ENCODE measurements at places on chromosomes 6 and 20.

- DNase-seq, result no peak
These were observed 267.9 kb downstream of the ADGRG6 start for GRCh38 chr6:142569676-142570075.

GRCh38 chr6:17397764-17398194 is 4.4 kb downstream of the CAP2 start:
- DNase-seq, result no peak

DNA sequence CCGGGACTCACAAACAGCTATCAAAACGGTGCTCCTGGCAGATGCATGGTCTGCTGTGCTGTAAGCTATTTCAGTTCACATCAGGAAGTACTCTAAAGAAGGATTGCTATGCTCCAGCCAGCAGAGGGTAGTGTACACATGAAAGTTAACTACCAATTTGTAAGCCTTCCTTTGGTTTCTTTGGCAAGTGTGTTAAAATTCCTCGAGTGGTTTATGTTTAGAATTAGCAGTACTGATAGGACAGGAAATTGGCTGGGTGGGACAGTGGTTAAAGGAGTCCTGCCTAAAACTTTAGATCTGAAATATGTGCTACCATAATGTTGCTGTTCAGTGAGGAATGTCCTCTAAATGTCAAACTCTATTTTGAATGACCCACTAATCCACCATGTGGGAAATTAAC is 47.4 kb downstream of the TRMT11 start:
- no peak for DNase-seq

DNA sequence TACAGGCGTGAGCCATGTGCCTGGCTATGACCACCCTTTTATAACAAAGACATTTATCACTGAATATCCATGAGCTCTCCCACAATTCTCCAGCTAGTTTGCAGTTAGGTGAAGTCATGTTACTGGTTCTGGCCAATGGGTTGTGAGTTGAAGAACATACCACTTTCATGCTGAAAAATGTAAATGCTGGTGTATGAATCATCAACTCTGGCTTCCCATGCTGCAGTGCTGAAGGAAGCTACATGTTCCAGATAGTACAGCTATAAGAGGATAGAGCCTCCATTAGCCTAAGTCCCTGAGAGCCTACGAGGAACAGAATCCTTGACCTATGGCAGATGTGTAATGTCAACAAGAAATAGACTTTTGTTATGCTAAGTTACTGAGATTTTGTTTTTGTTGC is 180.4 kb downstream of the BTBD9 start:
- no peak for DNase-seq

DNA sequence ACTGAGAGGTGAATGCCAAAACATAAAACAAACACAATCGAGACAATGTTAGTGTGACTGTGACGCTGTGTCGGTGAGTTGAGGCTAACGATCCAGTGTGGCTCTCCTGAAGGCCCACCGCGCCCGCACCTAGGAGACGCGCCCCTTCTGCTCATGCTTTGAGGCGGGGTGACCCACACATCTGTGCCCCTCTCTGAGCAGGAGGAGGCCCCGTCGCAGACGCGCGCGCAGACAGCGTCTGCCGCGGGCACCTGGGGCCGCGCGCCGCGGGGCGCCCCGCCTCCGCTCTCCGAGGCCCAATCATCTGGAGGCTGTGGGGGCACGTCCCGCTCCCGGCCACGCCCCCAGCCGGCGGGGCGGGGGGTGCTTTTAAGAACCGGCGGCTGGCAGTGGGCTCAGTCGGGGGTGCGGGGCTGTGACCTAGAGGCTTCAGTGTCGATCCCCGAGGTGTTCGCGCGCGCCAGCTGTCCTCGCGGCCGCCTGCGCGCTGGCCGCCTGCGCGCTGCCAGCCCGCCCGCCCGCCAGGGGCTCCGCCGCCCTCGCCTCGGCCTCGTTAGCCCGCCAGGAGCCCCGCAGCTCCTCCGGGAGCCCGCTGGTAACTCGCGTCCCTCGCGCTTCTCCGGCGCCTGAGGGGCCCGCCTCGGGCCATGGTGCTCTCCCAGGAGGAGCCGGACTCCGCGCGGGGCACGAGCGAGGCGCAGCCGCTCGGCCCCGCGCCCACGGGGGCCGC is at the start of gene SLC16A10:
Gene SLC16A10, plus strand, starts transcription at position 398 of the 730 bp plus-strand sequence. Its CDS starts 250 bp downstream, at position 648.
- peak; percentile 34 for DNase-seq

- DNase-seq, result no peak
These were observed 20.2 kb downstream of the PIM1 start for GRCh38 chr6:37190159-37190535.

- no peak for DNase-seq
These were observed 693 bp upstream of the GNAS-AS1 start for GRCh38 chr20:58851221-58851968.
